ENCODE measurements at places on chromosomes 4 and X.

- H3K4me3 ChIP-seq = no peak overlapping the region
- DNase-seq = no peak
- no peaks in the 10 kb centered on the region for H3K4me1 ChIP-seq
- H3K27ac ChIP-seq = no peak overlapping the region
- H3K27me3 ChIP-seq = peaks cover 11% of the 10 kb centered on the region
These were observed 42.8 kb downstream of the OSTC start for GRCh38 chr4:108693211-108693610.

DNA sequence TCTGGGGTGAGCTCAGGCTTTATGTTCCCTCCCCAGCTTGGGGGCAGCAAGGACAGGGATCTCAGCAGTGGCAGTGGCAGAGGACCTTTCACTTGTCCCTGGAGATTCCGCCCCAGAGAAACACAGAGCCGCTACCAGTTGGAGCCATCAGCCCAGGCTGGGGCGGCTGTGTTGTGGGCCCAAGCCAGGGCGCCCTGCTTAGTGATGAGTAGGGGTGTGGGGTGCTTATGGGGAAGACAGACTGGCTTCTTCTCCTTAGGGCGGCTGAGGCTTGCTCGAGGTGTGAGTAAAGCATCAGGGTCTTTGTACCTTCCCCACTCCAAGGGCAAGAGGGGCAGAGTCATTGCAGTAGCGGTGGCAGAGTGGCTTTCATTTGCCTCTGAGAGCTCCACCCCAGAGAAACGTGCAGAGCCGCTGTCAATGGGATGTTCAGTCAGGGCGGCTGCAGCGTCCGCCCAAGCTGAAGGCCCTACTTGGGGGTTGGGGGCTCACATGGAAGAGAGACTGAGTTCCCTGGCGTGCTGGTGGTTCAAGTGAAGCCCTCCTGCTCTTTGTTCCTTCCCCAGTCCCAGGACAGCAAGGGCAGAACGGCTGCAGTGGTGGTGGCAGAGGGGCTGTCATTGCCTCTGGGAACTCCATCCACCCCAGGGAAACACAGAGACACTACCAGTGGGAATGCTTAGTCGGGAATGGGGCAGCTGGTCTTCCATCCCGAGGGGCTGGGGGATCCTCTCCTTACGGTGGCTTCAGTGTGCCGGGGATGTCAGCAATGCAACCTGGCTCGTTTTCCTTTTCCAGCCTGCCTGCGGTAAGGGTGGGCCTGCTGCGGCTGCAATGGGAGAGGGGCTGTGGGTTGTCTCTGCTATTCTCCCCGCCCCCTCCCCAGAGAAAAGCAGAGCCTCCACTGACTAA is 2142.5 kb upstream of the TENM3 start:
- no peaks in the 10 kb centered on the region for H3K36me3 ChIP-seq
- H3K4me3 ChIP-seq = no peak overlapping the region

DNA sequence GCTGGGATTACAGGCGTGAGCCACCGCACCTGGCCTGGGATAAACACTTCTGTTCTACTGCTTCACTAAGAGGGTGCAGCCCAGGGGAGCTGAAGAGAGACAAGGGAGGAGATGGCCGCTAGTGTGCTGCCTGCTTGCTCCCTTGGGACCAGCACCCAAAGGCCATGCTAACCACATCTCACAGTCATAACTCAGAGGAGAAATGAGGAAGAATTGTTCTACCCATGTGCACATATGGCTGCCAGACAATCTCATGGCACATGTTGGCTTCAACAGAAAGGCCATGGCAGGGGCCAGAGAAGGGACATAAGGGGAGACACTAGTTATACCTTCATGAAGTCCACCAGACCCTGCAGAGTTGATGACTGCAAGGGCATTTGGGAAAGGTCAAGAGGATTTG is 22.4 kb downstream of the CLDN22 start:
- no peaks in the 10 kb centered on the region for H3K36me3 ChIP-seq
- H3K27ac ChIP-seq = no peak overlapping the region
- no peak for DNase-seq

GRCh38 chr4:29966386-29966785 is 753.8 kb upstream of the PCDH7 start:
- H3K4me3 ChIP-seq = no peak overlapping the region
- H3K36me3 ChIP-seq = no peaks in the 10 kb centered on the region
- no peak for DNase-seq
- no peaks in the 10 kb centered on the region for H3K27me3 ChIP-seq
- H3K27ac ChIP-seq = no peak overlapping the region
- no peaks in the 10 kb centered on the region for H3K4me1 ChIP-seq

- H3K4me1 ChIP-seq = 0 out of 2 replicates have a peak, but pooled peaks cover 6% of the 10 kb centered on the region
- H3K27ac ChIP-seq = no peak overlapping the region
- no peaks in the 10 kb centered on the region for H3K36me3 ChIP-seq
- peak; percentile 53 for DNase-seq
- H3K27me3 ChIP-seq = no peaks in the 10 kb centered on the region
These were observed 14.5 kb upstream of the CCSER1 start for GRCh38 chr4:90112715-90113114.

DNA sequence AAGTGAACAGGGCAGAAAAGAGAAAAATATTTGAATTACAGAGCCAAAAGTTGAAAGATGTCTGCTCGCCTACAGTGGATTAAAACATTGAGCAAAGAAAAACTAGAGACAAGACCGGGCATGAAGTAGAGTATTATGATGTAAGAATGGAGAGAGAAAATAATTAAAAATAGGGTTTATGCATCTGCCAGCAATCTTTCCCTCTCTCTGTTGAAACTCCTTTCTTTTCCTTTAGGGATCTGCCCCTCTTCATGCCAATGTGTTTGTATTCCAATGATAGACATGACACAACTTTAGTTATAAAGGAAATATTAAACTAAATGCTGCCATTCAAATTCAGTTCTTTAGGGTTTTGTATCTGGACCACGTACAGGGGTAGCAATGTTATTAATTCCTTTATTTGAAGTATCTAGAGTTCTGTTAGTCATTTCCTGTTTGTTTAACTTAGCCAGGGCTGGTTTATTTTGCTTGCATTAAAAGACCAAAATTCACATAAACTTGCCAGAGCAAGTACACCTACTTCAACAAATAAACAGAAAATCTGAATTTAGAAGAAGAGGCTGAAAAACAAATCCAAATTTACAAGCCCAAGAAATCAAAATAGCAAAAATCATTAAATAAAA is 202.6 kb downstream of the SPOCK3 start:
- H3K4me3 ChIP-seq = no peak overlapping the region
- no peaks in the 10 kb centered on the region for H3K27me3 ChIP-seq
- H3K27ac ChIP-seq = peak overlapping the region; percentile 60

DNA sequence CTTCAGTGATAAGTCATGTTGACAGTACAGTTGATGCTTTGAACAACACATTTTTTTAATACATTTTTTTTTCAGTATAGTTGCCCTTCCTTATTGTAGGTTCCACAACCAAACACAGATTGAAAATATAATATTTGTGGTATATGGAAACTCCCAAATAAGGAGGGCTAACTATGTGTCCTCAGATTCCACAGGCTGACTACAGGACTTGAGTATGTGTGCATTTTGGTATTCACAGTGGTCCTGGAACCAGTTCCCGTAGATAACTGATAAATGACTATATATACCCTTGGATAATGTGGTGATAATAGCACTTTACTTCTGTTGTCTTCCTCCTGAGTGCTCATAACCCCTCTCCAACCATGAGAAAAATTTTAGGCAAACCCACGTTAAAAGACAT is 111.6 kb upstream of the NUDT6 start:
- 0 out of 2 replicates have a peak, but pooled peaks cover 3% of the 10 kb centered on the region for H3K4me1 ChIP-seq
- H3K27ac ChIP-seq = no peak overlapping the region
- no peaks in the 10 kb centered on the region for H3K36me3 ChIP-seq
- DNase-seq = no peak
- H3K4me3 ChIP-seq = no peak overlapping the region
- no peaks in the 10 kb centered on the region for H3K27me3 ChIP-seq

GRCh38 chr4:95362906-95363558 is 185.7 kb downstream of the UNC5C start:
- no peaks in the 10 kb centered on the region for H3K36me3 ChIP-seq
- no peaks in the 10 kb centered on the region for H3K27me3 ChIP-seq
- DNase-seq = peak; percentile 12
- H3K27ac ChIP-seq = no peak overlapping the region

DNA sequence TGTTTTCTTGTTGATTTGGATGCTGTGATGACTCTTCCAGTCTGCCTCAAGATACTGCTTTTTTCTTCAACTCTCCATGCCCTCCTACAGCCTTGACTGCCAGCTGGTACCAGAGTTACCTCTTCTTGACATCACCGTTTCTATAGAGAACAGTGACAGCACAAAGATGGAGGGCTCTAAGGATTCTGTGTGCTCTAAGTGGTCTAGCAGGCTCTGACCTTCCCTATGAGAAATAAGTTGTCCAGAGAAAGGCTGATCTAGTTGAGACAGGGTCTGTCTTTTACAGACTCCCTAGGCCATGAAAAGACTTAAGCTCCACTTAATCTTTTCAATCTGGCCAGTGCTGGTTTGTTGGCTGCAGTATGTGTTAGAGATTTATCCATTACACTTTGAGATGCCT is at the start of gene AKAP4:
TSS of gene AKAP4 (minus strand) at position 101 of the 400 bp plus-strand sequence. CDS start 118 bp downstream, outside the sequence.
- no peaks in the 10 kb centered on the region for H3K27me3 ChIP-seq
- H3K36me3 ChIP-seq = no peaks in the 10 kb centered on the region
- no peak for DNase-seq
- no peak within 1 kb of the TSS for H3K27ac ChIP-seq

GRCh38 chr4:8542776-8543525 is 37.2 kb upstream of the GPR78 start:
- H3K27ac ChIP-seq = no peak overlapping the region
- DNase-seq = no peak
- H3K27me3 ChIP-seq = no peaks in the 10 kb centered on the region
- no peak overlapping the region for H3K4me3 ChIP-seq

GRCh38 chrX:7190157-7190556 is 42.2 kb upstream of the PUDP start:
- no peaks in the 10 kb centered on the region for H3K27me3 ChIP-seq
- H3K4me1 ChIP-seq = no peaks in the 10 kb centered on the region
- H3K4me3 ChIP-seq = no peak overlapping the region

Measured in PC-3 (cell line).